ENCODE measurements at places on chromosomes 16 and 17. TPM values are rescaled to one million over a fixed set of nuclear protein-coding genes. Genes with fewer than 3 reads are reported as not detected.

The ARHGDIG gene
- 1.8 TPM for total RNA-seq

GRCh38 chr17:65022751-65023700 is 33.5 kb downstream of the GNA13 start:
- no peak for DNase-seq

DNA sequence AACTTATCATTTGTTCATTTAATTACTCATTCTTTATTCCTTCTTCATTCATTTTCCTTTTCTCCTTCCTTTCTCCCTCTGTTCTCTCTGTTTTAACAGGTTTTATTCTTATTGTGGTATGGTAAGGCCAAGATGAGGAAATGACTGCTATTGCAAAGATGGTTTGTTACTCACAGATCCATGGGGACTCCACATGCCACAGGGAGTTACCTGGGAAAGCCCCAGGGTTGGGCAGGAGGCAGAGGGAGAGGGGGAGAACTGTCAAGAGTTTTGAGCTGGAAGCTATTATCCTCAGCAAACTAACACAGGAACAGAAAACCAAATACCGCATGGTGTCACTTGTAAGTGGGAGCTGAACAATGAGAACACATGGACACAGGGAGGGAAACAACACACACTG is 453.3 kb downstream of the WWOX start:
- DNase-seq: no peak

DNA sequence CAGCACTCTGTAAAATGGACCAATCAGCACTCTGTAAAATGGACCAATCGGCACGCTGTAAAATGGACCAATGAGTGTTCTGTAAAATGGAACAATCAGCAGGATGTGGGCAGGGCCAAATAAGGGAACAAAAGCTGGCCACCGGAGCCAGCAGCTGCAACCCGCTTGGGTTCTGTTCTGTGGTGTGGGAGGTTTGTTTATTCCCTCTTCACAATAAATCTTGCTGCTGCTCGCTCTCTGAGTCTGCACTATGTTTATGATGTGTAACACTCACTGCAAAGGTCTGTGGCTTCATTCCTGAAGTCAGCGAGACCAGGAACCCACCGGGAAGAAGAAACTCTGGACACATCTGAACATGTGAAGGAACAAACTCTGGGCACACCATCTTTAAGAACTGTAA is 20.5 kb downstream of the TMEM100 start:
- DNase-seq: no peak

The SEPTIN1 gene
- total RNA-seq: 4.5 TPM

DNA sequence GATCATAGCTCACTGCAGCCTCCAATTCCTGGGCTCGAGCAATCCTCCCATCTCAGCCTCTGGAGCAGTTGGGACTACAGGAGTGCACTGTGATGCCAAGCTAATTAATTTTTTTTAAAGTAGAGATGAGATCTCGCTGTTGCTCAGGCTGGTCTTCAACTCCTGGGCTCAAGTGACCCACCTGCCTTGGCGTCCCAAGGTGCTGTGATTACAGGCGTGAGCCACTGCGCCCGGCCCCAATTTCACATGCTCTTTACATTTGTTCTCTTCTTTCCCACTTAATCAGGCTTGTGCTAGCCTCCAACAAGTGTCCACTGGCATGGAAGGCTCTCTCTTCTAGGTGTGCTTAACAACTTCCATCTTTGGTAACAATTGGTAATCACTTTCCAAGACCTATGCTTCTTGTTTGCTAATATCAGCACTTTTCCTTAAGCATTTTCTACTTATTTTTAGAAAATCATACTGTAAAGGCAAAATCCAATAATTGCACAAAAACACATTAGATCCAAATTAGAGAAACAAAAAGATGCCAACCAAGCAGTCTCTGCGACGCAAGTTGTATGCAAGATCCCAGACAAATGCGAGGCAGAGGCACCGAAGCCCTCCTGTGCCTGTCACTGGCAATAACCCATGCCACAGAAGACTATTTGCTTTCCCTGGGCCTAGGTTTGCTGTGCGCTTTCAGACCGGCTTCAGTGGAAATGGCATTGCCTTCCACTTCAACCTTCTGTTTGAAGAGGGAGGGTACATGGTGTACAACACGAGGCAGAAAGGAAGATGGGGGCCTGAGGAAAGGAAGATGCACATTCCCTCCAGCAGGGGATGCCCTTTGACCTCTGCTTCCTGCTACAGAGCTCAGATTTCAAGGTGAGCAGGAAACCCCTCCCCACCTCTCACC is 52.6 kb downstream of the NOS2 start:
- DNase-seq: peak; percentile 12

- DNase-seq: no peak
Measured at GRCh38 chr17:76200354-76200753, 39.9 kb downstream of the RNF157 start.

GRCh38 chr16:89565256-89565505 is 4.7 kb downstream of the RPL13 start:
- peak; percentile 59 for DNase-seq

DNA sequence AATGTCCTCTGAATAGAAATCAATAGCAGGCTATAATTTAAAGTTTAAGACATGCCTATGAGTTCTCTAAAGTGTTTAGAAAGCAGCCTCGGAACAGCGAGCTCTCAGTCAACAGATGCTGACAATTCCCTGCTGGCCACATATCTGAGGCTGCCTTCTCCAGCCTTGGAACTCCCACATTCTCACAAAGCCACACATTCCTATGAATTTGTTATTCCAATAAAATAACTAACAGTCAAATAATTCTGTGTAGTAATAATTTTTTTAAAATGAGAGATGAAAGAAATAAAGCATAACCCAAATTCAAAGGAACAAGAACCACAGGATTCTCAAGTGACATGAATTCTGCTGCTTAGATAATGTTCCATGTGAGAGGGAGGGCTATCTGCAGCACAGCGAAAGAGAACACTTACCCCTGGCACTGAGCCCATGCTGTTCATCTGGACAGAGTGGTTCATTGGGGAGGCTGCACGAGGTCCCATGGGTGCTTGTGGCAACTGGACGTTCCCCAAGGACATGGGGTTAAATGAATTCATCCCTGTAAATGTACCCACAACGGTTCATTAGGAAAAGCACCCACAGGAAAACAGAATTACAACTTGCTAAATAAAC is 56.9 kb upstream of the TRAP1 start:
- no peak for DNase-seq

GRCh38 chr17:41648411-41649195 is 24.2 kb upstream of the KRT17 start:
- DNase-seq: peak; percentile 91

DNA sequence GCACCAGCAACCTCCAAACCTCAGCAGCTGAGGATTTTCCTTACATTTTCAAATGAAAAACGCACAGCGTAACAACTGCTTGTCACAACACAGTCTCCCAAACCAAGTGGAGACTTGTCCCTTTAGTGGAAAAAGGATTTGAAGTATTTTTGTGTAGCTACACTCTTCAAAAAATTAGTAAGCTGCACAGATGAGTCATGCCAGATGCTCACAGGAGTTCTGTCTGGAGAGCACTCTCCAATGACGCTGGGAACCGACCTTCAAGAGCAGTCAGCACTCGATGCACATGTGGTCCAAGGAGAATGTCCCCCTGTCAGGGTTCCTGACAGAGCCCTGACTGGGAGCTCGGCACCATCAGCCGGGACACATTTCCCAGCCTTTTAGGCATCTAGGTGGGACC is 39.8 kb downstream of the MAP1LC3B start:
- no peak for DNase-seq

The ASGR1 gene
- 1.1 TPM for total RNA-seq

GRCh38 chr17:77905266-77905665 is 53.2 kb upstream of the TNRC6C start:
- DNase-seq: no peak

DNA sequence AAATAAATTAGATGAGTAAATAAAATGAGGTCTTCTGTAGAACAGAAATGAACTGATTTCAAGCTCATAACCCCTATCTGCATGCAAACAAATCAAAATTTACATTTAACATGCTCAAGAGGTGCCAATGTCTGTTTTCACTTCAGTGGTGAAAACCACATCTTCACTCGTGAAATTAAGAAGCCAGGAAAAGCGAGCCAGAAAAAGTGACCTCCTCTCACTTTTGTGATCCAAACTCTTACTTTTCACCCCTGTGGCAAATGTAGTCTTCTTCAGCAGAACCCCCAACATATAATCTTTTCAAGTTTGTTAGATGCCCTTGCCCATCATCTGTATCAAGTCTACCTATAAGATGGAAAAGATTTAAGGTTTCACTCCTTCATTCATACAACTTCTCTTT is 9.5 kb upstream of the QRICH2 start:
- DNase-seq: no peak

- no peak for DNase-seq
Measured at GRCh38 chr16:80693553-80693952, 110.8 kb downstream of the CDYL2 start.

The SLC5A10 gene
- 0.16 TPM for total RNA-seq

DNA sequence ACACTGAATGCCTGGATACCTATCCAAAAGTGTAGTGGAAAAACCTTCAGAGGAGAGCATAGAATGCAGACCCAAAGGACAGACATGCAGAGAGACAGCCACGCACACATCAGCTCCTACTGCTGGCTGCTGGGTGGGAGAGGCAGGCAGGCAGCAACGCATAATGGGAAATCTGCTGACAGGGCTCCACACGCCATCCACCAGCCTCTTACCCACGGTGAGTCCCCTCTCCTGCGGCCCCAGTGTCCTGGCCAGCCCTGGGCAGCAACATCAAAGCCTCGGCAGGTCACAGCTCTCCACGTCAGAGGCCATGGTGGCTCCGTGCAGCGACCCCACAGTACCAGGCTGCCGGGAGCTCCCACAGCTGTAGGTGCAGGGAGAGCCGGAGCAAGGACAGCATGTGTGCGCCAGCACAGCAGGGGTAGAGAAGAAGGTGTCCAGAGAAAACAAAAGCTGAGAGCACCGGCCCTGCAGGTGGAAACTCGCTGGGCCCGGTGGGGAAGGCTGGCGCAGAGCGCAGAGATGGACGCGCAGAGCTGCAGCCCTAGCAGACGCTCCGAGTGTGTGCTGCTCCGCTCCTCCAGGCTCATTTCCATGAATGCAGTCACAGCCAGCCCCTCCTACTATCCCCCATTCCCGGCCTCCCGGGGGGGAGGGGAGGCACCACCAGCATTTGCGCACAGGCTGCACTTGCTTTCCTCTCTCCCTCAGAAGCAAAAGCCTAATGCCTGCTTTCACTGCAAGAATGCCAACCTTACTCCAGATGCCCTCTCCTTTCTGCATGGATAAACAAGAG is 58.9 kb downstream of the CYTH1 start:
- no peak for DNase-seq

DNA sequence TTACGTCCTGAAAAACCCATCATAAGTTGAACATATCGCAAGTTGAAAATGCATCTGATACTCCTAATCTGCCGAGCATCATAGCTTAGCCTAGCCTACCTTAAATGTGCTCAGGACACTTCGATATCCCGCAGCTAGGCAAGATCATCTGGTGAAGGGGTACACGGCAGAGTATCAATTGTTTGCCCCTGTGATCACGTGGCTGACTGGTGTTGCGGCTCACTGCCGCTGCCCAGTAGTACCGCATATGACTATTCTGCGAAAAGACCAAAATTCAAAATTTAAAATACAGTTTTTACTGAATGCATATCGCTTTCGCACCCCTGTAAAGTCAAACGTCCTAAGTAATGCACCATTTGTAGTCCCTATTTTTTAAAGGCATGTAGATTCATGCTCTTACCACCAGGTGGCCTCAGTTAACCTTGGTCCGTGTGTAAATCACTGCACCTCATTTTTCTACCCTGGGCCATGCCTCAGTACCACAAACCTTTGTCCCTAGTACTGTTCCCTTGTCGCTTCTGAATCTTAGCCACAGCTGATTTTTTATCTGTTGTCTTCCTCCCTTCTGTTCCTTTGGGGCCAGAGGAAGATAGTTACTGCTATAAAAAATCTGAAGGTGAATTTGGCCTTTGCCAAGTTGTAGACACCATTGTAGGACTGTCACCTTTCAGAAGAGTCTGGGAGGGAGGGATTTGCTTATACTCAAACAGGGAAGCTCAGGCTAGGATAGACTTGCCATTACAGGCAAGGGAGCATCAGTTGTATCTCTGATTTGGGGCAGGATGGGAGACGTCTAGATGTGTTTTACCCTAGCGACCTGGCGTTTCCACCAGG is 34.4 kb downstream of the WWP2 start:
- peak; percentile 47 for DNase-seq

DNA sequence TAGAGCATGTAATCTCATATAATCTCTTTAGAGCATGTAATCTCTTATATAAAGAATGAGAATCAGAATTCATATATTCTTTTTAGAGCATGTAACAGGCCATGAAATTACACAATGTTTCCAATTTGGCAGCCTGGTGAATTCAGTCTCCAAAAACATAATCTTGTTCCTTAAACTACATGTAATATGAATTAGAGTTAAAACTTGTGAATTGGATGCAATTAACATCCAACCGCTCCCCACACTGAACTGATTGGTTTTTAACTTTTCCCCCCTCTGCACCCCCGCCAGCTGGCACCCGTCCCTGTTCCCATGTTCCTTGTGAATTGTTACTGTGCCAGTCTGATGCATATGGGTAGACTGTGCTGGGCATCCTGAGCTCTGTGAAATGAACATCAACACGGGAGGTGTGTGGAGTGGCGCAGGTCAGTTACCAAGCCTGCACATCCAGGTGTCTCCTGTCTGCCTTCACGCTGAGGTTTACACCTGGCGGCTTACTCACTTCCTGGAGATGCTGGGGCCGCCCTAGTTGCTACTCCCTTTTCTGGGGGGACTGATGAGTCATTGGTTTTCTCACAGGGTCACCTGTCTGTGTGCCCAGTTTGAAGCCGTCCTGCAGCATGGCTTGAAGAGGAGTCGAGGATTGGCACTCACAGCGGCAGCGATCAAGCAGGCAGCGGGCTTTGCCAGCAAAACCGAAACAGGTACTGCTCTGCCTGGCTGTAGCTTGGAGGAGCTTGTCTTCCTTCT is 50.4 kb downstream of the SNX29 start:
- DNase-seq: no peak

The MT1G gene
- total RNA-seq: 995 TPM

DNA sequence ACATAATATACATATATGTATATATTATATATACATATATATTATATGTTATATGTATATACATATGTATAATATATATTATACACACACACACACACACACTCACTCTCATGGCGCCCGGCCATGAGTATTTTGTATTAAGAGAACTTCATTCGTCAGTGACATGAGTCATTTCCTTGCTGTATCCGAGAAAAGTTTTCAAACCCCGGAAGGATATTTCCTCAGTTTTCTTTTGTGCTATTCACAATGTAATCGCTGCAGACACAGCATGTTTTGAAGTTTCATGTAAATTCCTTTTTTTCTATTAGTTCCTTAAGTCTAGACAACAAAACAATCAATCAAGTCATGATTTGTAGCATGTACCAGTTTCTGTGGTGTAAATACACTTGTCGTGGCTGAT is 33.3 kb downstream of the OR1D5 start:
- DNase-seq: no peak
